ENCODE measurements at places on chromosomes 11 and 22. TPM values are rescaled to one million over a fixed set of nuclear protein-coding genes. Genes with fewer than 3 reads are reported as not detected.

DNA sequence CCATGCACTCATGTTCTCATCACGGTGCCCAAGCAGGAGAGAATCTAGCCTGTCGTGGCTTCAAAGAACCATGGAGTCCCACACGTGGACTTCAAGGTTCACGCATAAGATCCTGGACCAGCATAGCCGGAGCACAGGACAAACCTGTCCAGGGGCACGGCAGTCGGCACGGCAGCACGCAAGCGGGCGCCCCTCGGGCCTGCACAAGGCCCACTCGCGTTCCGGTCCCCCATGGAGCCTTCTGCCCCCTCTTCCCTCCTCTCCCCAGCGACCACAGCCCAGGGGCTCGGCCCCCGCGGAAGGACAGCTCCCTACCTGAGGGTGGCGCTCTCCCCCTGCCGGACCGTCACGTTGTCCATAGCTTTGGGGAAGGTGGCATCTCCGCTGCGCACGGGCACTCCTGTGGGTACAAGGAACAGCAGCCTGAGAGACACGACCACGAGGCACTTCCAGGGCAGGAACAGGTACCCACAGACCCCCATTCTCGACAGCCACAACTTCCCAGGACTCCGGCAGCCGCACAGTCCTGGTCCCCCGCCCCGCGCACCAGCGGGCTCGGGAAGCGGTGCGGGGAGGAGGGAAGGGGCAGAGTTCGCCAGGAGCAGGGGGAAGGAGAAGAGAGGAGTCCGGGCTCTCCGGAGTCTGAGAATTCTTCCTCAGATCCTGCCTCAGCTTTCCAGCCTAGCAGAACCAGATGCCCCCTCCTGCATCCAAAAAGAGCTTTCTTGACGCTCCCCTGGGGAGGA is 589.5 kb downstream of the OPCML start:
- DNase-seq, result no peak

GRCh38 chr11:12171921-12172320 is 61.5 kb downstream of the MICAL2 start:
- no peak for DNase-seq

- DNase-seq, result peak; percentile 65
Observed at GRCh38 chr22:23178512-23179254, 1.6 kb upstream of the BCR start.

- no peak for DNase-seq
Observed at GRCh38 chr11:104830080-104830479, 68.2 kb downstream of the CASP12 start.

DNA sequence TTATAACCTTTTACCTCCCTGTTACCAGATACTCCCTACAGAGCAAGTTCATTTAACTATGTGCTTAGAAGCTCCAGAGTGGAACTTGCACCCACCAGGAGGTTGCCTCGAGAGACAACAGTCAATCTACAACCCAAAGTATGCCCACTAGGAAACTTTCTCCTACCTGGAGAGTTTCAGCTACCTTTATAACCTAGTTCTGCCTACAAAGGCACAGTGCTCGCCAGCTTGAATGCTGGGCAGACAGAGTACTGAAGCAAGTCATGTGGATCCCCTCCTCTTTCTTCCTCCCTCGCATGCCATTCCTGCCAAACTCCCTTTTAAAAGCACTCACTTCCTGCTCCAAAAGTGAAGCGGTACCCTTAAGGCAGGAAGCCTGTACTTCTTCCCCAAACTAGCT is 258.9 kb downstream of the SWAP70 start:
- DNase-seq, result no peak

DNA sequence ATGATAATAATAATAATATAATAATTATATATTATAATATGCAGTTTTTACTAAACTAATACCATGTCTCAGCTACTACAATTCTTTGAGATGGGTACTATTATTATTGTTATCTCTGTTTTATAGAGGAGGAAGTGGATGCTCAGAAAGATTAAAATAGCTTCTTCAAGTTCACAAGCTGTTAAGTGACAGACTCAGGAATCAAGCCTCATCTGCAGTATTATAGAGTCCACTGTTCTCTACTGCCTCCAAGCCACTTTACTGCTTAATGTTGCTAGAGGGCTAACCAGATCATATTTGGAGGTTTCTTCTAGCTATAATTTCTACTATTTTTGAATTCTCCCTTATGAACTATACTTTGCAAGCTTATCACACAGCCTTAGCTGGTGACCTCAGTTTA is 62.7 kb downstream of the CSTPP1 start:
- no peak for DNase-seq

DNA sequence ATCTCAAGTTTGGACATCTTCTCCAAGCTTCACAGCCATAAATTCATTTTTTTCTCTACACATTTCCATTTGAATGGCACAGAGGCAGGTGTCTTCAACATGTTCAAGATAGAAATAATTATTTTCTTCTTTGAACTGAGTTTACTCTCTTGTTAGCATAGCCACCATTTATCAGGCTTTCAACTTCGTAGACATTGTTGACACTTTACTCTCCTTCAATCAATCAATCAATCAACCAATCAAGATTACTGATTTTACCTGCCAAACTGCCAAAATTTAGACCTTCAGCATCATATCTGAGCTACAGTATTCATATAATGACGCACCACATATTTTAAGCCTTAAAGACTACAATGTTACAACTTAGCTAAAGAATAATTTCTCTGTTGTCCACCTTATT is 300.1 kb upstream of the LUZP2 start:
- no peak for DNase-seq

- DNase-seq, result no peak
Observed at GRCh38 chr11:6655790-6656583, at the start of gene DCHS1. TSS of gene DCHS1 (minus strand) at chr11:6655809. CDS start at chr11:6641613, 14,196 bp downstream.

DNA sequence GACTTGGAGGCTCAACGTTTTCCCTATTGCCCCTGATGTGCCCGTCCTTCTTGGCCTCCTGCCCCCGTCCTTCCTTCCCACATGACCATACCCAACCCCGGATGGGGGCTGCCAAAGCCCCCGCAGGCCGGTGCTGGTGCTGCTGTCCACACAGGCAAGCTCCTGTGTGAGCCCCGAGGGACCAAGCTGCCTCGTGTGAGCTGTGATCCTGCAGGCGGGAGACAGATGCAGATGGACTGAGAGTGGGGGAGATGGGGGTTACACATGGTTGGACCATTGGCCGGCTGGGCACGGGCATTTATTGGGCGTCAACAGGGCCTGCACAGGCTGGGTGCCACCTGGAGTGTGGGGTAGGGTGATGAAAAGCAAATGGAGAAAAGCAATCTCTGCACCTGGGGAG is 313.2 kb upstream of the B3GAT1 start:
- DNase-seq, result no peak

GRCh38 chr11:7874056-7874455 is 57.0 kb downstream of the OR10A6 start:
- no peak for DNase-seq

DNA sequence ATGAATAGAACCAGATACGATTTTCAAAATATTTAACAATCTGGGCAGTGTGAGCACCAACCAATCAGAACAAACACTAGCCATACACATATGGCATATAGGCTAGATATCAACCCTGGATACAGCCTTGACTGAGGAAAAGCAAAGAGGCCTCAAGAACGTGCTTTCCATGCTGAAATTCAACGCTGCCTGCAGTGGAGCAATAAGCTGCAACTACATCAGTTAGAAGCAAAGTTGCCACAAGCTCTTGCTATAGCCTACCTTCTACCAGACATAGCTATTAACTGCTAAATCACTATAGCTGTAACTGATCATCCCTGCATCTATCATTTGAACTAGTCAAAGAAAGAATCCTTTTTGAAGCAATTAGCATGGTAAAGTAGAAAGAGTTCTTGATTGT is 42.5 kb downstream of the DENND5A start:
- DNase-seq, result no peak

GRCh38 chr11:61102667-61103571 is 630 bp downstream of the CD5 start:
- DNase-seq, result no peak

DNA sequence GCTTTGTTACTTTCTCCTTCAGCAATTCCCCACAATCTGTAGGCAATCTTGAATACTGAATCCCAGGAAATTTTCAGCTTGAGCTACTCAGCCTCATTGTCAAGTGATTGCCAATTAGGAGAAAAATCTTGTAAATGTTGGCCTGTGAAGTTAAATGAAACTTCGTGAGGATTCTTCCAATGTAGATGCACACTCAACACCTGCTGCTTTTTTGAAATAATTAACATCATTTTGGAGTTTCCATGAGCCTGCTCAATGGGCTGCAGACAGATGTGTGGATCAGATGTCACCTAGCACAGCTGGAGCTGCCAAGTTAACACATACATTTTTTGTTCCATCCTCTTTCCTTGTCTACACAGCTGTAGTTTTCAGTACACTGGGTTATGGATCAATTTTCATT is 645.6 kb upstream of the LUZP2 start:
- DNase-seq, result no peak

GRCh38 chr11:35272391-35272902 is 133.5 kb downstream of the CD44 start:
- peak; percentile 44 for DNase-seq

GRCh38 chr22:31363885-31364465 is 17.8 kb upstream of the PATZ1 start:
- no peak for DNase-seq

DNA sequence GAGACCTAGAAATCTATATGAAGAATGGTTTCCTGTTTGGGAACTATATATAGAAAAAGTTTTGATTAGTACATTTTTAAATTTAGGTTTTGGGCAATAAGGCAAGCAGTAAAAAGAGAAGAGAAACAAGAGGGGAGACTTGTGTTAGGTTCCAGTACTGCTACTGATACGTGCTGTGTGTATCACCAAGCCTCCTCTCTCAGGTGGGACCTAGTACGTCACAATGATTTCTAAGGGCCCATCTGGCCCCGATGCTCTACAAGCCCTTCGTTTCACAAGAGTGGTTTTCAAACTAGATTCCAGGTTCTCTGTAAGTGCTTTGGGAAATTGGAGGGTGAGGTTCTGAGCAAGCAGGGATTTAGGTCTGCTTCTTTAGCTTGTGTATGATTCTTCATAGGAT is 39.2 kb downstream of the USP35 start:
- DNase-seq, result no peak

- DNase-seq, result no peak
Observed at GRCh38 chr11:57638005-57638781, 11.5 kb downstream of the YPEL4 start.

DNA sequence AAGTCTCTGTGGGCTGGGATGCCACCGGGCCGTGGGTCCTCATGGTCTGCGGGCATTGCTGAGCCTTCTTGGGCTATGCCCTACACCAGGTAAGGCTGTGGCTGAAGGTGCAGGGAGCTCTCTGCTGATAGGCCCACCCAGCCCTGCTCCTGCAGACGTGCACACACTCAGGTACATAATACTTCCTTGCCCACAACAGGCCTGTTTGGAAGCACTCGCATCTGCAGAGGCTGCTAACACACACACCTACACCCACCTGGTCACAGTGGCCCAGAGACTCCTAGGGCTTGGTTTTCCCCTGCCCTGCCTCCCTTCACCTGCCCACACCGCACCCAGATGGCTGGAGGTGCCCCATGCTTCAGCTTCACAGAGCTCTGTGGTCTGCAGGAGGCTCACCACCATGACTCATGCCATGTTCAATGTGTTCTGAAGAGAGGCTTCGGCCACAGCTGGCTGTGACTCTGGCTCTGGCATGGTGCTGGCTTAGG is 72.8 kb upstream of the KCNQ1OT1 start:
- DNase-seq, result no peak

DNA sequence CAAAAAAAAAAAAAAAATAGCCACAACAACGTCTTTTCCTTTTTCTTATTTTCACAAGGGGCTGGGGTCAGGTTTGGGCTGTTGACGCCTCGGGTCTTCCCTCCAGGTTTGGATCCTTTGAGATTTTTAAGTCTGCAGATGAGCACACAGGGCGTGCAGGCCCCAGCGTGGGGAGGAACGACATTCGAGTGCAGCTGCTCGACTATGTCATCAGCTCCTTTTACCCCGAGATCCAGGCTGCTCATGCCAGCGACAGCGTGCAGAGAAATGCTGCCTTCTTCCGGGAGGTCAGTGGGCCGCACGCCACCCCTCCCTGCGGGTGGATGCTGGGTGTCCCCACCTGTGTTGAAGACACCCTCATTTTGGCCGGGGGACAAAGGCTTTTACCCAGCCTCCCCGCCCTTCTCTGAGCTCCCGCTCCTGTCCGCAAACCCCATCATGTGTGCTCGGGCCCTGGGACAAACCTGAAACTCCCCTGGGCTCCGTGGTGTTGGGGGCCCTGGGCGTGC is 7.7 kb downstream of the SELENOO start:
- no peak for DNase-seq

GRCh38 chr11:117905524-117905923 is 23.7 kb downstream of the TMPRSS13 start:
- no peak for DNase-seq

DNA sequence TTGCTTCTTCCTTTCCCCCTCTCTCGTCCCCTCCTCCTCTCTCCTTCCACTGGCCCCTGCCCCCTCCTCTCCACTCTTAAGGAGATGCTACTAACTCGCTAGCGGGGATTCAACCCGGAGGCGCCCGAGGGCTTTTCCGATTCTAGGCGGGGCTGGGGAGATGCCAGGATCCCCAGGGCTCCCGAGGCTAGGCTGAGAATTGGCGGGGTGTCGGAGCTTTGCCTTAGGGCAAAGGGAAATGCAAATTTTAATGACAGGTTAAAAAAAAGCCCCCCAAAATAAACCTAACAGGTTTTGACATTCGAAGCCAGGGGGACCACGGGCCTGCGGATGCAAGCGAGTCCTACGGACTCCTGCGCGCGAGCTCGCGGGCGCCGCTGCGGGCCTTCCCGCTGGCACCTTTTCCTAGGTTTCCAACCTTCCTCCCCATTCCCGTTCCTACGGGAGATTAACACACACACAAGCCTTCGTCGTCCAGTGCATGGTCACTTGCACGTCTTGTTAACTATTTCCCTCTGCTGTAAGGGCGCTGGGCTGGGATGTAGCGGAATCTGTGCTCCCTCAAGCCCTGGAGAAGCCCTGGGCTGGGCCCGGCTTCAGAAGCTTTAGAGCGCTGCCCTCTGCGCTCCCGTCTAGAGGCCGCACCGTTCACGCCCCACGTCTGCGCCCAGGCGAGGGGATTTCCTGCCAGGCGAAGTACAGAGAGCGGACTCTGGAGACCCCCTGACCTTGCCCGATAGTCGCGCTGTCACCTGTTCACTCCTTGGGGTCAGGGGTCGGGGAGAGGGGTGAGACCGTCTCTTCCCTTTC is 729 bp upstream of the ALX4 start:
- DNase-seq, result no peak

The RIBC2 gene
- total RNA-seq, result not detected

The FIBIN gene
- not detected for total RNA-seq

The OR5P2 gene
- total RNA-seq, result not detected

The YIF1A gene
- total RNA-seq, result 56.9 TPM

The CHRM1 gene
- not detected for total RNA-seq

The DDX25 gene
- total RNA-seq, result not detected

The KIAA0930 gene
- total RNA-seq, result 30.8 TPM

The LRRN4CL gene
- total RNA-seq, result 0.16 TPM

The TMPRSS13 gene
- total RNA-seq, result 4.7 TPM

The TRPM5 gene
- 0.37 TPM for total RNA-seq

The HMOX1 gene
- 1.0 TPM for total RNA-seq

The THY1 gene
- 0.76 TPM for total RNA-seq

The RASGRP2 gene
- 723 TPM for total RNA-seq

The FAM111B gene
- 3.8 TPM for total RNA-seq

The BCO2 gene
- total RNA-seq, result 1.8 TPM

The RNF169 gene
- total RNA-seq, result 20.3 TPM

The SCGB2A2 gene
- not detected for total RNA-seq

Measured in T-cell (primary cell).